NCI-H1694 (cell line): ENCODE measurements at places on chromosomes 13 and 19.

GRCh38 chr13:63541336-63541735 lies 2125.7 kb upstream of the PCDH20 start:
- no peak for DNase-seq

DNA sequence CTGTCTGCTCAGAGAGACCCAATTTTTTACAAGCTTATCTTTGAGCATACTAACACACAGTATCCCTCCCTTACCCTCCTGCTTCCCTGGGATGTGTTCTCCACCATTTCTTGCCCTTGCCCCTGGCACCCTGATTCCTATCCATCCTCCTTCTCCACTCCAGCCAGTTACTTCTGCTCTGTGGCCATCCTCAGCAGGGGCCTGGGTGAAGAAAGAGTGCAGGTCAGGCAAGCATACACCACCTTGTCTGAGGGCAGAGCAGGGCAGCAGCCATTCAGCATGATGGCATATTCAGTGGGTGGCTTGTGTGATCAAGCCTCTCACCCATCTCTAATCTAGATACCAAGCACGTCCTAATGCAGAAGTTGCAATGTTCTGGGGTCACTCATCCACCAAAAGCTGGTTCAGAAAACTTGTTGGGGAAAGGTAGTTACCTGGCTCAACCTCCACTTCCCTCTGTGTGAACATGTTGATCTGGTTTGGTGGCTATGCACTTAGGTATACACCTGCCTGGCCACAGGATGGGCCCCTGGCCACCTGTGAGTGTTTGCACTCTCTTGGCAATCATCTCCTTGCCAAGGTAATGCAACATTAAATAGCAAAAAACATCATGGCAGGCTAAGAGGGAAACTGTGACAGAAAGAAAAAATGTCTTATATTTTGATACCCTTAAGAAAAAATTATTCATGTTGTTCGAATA lies 900.3 kb upstream of the MIR17HG start:
- no peak for DNase-seq

DNA sequence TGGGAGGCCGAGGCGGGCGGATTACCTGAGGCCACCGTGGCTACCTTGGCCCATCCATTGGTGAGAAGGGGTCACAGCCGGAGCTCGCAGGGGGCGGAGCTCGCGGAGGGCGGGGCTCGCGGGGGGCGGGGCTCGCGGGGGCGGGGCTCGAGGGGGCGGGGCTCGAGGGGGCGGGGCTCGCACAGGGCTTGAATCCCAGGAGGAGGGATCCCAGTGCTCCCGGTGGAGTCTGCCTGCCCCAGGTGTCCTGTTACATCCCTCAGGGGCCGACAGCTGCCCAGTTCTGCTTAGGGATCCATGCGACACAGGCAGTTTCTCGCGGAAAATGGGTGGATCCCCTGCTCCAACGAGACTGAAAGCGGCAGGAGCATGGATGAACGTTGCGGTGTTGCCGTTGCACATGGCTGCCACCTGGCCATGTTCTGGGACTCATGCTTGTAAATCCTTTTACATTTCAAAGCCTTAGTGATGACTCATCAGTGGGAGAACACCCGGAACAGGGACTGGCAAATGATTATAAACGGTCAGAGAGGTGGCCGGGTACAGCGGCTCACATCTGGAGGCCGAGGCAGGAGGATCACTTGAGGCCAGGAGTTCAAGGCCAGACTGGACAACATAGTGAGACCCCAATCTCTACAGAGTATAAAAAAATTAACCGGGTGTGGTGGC lies 25.1 kb downstream of the TMPRSS9 start:
- DNase-seq: no peak

- no peak for DNase-seq
These were observed 1.9 kb upstream of the EDDM13 start for GRCh38 chr19:56270676-56271075.

GRCh38 chr19:14138576-14139265 lies 2.3 kb upstream of the ASF1B start:
- DNase-seq: no peak

DNA sequence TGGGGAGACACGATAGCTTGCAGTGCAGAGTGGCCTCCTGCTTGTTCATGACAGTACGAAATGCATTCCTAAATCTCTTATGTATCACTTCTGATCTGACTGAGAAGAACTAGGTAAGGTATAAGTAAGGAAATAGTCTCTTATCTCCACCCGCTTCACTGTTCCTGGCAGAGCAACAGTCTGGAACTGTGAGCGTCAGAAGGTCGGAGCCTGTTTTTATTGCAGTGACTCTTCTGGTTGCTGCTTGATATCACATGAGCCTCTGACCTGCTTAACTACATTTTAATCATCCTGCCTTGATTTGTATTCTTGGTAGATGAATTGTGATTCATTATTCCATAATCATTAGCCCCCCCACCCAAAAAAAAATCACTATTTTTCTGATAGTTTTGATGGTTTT lies 69.0 kb downstream of the COL4A2 start:
- no peak for DNase-seq

DNA sequence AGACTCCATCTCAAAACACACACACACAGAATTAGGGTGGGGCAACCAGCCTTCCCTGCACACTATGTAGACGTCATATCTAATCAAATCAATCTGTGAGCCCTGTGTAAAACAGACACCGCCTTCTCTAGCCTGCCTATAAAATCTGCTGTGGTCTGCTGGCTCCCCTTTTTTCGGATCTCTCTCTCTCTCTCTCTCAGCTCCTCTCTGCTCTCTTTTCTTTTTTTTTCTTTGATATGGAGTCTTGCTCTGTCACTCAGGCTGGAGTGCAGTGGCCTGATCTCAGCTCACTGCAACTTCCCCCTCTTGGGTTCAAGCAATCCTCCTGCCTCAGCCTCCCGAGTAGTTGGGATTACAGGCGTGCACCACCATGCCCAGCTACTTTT lies 11.8 kb upstream of the CD70 start:
- DNase-seq: no peak
